ENCODE measurements at places on chromosomes 5 and 9. TPM values are rescaled to one million over a fixed set of nuclear protein-coding genes. Genes with fewer than 3 reads are reported as not detected.

Gene CYLC2
- not detected for polyA plus RNA-seq

DNA sequence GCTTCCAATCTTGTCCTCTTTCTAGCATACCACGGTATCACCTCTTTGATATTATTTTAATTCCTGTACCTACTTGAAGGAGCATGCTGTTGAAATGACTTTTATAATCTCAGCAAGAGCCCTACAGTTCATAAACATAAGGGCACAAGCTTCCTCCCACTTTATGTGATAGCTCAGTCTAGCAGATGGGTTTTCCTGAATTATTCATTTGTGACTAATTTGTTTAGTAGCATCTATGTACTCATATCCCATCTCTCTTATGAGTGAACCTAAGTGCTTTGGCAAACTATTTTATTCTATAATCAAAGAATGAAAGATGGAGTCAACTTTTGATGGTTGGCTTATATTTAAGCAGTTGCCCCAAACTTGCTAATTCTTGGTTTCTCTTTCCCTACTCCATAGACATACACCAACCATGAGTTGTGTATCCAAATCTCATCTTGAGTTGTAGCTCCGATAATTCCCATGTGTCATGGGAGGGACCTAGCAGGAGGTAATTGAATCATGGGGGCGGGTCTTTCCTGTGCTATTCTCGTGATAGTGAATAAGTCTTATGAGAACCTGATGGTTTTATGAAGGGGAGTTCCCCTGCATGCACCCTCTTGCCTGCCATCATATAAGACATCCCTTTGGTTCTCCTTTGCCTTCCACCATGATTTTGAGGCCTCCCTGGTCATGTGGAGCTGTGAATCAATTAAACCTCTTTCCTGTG is 17.7 kb downstream of the TXNDC8 start:
- no peak for DNase-seq

GRCh38 chr9:76378367-76379073 is 15.7 kb downstream of the RFK start:
- DNase-seq: no peak

Gene OMD
- polyA plus RNA-seq: 0.62 TPM

DNA sequence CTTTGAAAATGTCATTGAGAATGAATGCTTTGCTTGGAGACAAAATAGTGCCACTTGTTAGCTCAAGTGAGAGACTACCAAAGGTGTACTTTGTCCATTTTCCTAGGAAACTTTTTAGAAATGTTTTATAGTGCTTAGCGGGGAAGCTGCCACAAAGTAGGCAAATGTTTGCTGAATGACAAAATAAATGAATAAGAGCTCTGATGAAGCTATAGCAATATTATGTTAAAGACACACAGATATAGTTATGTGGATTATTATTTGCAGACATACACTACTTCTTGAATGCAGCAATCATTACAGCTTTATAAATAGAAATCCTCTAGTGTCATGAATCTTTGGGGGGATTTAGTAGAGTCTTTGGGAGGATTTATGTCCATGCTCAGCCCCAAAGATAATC is 92.7 kb upstream of the C6 start:
- no peak for DNase-seq

DNA sequence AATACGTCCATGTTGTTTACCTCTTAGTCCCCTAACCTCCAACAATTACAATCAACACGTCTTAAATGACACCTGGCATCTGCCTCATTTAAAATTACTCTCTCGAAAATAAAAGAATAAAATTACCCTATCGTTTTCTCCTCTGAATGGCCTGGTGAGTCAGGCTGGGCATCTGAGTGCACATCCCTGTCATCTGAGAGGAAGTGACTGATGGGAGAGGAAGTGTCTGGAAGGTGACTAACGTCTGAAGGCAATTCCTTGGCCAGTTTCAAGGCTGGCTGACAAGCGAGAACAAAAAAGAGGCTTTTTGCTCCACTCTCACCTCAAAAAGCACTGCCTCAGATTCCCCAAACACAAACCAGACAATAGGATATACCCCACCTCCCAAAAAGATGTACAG is 57.7 kb downstream of the MAPKAP1 start:
- no peak for DNase-seq

Gene IFNA16
- polyA plus RNA-seq: not detected

GRCh38 chr5:114249823-114250222 is 112.0 kb upstream of the KCNN2 start:
- peak; percentile 11 for DNase-seq

GRCh38 chr5:146813346-146814157 is 65.0 kb downstream of the PPP2R2B start:
- DNase-seq: no peak

Gene TRIM41
- 35.4 TPM for polyA plus RNA-seq

Gene CATSPER3
- 1.7 TPM for polyA plus RNA-seq

- no peak for DNase-seq
Observed at GRCh38 chr5:115530426-115530825, 14.1 kb downstream of the FEM1C start.

DNA sequence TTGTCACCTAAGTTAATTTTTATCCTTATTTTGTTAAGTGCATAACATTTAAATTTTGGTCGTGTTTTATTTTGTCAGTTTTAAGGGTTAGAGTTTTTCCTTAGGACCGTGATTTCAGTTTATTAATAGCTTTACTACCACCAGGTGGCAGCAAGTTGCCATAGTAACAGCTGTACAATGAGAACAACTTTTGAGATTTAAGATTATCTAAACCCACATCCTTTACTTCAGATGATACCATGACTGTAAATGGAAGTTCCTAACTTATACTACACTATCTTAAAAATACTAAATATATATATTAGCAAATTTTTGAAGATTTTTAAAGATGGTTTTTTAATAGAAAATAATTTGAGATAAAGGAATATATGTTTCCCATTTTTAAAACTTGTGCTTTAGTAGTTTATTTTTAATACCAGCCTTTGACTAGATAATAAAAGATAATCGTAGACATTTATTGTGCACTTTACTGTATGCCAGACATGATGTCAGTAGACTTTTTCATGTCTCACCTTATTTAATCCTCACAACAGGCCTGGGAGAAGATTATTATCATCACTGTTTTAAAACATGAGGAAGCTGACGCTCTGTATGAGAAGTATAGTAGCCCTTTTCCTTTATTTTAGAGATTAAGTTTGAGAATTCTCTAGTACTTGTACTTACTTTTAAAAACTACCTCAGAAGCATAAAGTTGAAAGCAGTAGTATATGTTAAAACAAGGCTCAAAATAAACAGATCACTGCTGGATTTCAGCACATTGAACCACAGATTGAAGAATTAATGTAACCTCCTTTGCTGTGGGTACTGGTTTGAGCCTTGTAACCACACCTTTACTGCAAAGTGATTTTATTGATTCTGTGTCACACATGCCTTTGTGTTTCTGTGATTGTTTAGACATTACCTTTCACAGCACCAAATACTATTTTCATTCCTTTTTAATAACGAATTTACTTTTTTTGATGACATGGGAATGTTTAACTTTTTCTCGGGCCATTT is 27.5 kb downstream of the SREK1 start:
- peak; percentile 59 for DNase-seq

DNA sequence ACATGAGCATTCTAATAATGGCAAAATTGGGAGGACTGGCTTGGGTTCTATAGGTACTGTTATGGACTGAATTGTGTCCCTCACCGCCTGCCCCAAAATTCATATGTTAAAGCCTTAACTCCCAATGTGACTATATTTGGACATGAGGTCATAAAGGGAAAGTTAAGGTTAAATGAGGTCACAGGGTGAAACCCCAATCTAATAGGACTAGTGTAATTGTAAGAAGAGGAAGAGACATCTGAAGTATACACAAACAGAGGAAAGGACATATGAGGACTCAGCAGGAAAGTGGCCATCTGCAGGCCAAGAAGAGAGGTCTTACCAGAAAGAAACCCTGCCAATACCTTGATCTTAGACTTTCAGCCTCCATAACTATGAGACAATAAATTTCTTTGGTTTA is 23.1 kb downstream of the RNF180 start:
- DNase-seq: no peak

Gene HACD4
- 3.6 TPM for polyA plus RNA-seq
